ENCODE measurements at places on chromosomes 3 and 15.

DNA sequence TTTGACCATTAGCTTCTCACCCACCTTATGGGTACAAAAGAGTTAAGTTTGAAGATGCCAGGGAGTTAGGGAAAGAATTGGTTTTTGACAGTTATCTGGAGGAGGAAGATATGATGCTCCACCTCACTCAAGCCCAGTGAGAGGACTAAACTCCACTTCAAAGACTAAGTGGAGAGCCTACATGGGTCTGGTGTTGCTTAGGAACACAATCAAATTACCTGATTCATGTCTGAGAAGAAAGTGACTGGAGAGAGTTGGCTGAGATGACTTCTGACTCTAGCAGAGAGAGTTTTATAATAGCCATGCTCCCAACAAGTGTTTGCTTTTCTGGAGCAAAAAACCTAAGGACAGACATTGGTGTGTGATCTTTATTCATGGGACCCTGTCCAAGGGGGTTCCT, 43.3 kb downstream of the SUCNR1 start:
- DNase-seq = no peak

DNA sequence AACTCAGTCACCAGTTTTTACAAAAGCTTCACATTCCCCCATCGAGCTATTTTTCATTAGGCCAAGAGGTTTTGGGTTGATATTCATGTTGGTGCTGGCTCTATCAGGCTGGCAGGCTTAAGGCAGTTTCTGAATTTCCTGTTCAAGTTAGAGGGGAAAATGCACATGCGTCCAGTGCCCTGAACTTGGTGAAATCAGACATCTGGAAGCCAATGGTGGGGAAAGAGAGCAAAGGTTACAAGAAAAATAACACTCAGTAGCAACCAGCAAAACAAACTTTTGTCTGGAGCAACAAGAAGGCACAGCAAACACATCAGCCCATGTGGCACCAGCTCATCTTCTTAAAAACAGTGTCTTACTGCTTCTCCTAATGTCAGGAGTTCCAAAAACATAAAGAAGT, 155.6 kb upstream of the TSC22D2 start:
- no peak for DNase-seq

DNA sequence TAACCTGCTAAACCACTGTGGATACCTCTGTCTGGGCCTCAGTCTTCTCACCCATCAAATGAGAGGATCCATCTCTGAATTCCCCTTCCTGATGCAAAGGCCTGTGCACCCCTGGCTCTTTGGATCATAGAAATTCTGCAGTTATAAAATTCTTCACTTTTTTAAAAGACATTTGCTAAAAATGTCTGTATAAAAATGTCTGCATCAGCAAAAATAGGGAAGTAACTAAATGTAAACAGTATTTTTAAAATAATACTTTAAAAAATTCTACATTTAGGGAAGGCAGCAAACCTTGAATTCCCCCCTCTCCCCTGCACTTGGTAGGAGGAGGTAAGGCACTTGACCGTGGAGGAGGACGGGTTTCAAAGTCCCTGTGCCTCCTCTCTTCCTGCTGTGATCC, 25.6 kb upstream of the TRIM59 start:
- DNase-seq = no peak

GRCh38 chr15:45376300-45376928, 1.9 kb downstream of the GATM start:
- DNase-seq = no peak

DNA sequence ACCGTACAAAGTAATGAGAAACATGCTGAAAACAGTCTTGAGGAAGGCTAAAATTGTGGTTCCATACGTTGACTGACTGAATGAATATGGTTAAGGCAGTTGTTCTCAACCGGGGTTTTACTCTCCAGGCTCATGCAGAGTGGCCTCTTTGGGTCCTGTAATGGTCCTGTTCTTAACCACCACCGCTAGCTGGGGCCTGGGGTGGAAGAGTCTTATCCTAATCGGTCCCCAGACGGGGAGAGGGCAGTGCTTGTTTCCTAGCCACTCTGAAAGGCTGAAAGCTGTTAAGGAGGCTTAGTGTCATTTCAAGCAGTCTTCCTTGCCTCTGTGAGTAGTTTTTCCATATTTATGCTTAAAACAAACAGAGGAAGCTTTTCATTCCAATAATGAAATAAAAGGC, 32.0 kb downstream of the SELENOT start:
- no peak for DNase-seq

- no peak for DNase-seq
These were observed 48.9 kb downstream of the RASGRF1 start for GRCh38 chr15:79041601-79042168.

- no peak for DNase-seq
These were observed 6.5 kb upstream of the STRC start for GRCh38 chr15:43625106-43625505.

DNA sequence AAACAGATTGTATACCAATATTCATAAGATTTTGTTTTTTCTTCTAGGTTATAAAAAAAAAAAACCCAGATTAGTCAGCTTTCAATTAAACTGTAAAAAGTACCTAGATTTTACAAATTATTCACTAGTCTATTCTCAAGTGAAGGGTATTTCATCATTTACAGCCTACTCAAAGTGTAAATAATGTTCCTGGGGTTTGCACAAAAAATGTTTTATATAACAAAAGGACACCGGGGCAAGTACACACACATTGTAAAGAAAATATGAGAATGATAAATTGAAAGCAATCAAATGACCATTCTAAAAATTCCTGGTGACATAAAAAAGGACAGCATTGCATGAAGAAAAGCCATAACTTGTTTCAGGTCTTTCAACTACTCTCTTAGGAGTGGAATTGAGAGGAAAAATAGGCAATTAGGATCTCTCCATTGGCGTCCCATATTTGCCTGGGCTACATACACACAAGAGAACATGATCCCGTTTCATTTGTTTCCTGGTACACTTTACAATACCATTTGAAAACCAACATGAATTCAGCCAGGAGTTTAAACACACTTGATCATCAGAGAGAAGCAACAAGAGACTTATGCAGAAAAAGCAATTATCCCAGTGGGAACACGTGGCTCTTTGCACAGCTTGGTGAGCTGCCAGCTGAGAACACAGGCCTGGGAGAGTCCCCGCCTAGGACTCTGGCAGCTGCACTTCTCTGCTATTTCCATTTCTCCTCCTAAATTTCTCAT, 1039.2 kb downstream of the ROBO1 start:
- DNase-seq = no peak

DNA sequence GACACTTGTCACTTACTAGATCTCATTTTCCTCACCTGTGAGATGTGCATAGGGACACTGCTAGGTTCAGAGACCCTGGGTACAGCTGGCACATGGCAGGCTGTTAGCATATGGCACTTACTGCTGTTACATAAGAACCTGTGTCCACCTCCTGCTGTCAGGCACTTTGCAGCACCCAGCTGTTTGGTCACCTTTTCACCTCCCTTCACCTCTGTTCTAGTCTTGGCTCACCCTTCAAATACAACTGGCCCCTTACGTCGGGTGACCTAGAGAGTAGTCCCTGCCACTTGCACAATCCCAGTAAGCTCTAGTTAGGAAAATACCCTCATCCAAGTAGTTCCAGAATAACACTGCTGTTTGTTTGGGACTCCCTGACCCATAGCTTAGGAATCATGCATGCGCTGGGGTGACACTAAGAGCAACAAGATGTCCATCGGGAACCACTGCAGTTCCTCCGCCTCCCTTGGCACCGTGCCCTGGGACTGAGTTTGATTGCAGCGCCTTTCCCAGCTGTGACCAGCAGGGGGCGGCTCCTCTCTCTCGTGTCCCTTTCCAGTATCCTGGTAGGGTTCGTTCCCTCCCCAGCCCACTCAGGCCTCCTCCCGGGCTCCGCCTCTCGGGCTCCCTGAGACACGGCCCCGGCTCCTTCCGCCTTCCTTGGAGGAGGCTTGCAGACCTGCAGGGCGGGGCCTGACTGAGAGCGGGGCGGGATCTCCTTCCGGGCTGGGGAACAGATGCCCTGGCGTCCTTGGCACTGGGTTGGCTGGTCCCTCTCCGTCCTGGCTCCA, 78.6 kb downstream of the ABHD5 start:
- peak; percentile 60 for DNase-seq

DNA sequence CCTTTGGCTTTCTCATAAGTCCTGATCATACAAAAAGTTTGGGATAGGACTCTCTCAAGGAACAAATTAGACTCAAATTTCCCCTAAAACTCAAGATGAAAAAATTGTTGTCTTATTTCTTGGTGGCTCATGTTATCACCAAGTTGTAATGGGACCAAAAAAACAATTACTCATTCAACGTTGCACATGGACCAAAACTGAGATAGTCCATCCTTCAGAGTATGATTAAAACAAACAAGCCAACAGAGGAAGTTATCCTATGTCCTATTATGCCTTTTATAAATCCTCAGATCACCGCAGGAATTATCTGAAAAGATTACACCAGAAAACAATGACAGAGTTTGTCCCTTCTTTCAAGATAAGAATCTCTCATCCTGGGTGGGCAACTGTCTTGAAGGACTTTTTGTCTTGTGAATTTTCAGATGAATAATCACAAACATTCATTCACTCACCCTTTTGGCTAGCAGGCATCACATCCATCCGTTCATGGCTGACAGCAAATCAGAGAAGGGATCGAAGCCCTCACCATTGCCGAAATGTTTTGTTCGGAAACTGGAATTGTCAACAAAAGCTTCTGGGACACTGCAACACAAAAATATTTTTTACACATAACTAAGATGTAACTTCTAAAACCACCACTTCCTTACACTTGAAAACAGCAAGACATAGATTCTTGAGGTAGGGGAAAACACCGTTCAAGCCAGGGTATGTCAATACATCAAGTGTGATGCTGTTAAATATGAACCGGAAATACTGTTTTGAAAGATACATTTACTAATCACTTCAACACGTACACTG, 90.4 kb downstream of the FOXP1 start:
- DNase-seq = peak; percentile 43

DNA sequence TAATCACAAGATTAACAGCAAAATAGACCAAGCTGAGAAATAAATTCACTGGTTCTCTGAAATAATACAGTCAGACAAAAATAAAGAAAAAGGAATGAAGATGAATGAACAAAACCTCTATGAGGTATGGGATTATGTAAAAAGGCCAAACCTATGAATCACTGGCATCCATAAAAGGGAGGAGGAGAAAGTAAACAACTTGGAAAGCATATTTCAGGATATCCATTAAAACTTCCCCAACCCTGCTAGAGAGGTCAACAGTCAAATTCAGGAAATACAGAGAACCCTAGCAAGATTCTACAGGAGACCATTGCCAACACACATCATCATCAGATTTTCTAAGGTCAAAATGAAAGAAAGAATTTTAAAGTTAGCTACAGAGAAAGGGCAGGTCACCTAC, 649.7 kb upstream of the CBLB start:
- no peak for DNase-seq

- DNase-seq = no peak
These were observed 60.6 kb upstream of the IL12A start for GRCh38 chr3:159928071-159928491.

DNA sequence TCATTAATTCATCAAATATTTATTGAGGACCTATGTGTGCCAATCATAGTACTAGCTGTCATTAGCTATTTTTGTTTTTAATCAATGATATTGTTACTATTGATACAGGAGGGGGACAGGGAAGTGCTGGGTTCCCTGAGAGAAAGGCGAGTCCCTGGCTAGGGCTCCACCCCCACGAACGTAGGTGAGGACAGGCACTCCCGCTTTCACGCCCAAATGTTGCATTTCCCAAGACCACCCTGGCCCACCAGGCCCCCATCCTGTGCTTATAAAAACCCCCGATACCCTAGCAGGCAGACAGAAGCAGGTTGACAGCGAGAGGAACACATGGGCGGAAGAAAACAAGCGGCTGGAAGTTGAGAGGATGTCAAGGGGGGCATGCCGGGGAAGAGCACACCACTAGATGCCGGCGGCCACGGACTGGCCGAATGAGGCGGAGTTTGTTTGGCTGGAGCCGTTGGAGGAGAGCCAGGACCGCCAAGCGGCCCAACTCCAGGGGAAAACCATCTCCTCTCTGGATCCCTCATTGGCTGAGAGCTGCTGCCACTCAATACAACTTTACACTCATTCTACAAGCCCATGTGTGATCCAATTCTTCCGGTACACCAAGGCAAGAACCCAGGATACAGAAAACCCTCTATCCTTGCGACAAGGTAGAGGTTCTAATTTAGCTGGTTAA, 798.7 kb upstream of the SEMA6D start:
- DNase-seq = no peak

All from naive thymus-derived CD8-positive, alpha-beta T cell (primary cell).